Kidney capillary endothelial cell (primary cell): ENCODE measurements at places on chromosomes 2 and 18.

GRCh38 chr2:171004363-171004762 lies 75.3 kb downstream of the GORASP2 start:
- no peak for DNase-seq

DNA sequence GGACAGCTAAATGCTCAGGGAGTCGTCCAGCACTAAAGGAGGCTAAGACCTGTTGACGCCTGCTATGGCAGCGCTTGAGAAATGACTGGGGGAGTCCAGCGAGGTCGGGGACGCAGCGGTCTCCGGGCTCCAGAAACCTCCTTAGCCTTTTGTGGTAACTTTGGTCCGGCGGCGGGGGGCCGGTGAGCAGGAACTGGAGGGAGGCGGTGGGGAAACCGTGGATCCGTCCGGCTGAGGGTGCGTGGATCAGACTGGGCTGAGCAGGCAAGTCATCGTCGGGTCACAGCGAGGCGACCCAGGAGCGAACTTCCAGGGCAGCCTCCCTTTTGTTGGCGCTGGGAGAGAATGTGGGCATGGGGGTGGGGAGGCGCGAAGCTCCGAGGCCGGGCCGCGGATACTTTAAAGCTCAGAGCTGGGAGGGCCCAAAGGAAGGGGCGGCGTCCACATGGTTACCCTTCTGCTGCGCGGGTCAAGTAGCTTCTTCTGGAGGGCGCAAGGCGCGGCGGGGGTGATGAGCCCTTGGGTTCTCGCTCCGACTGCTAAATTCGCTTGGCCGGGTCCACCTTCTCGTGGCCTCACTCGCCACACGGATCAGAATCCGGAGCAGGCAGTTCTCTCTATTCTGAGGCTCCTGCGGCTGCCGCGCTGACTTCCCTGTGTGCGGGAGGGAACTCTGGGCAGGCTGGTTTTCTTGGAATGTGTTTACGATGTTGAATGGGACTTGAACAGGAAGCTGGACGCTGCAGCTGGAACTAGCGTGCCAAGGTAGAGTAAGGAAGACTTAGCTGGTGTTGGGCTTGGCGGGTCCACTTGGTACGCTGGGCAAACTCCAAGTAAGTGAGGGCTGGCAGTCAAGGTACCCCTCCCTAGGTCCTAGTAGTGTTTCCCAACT lies 920 bp downstream of the GULP1 start:
- peak; percentile 80 for DNase-seq

- DNase-seq, result no peak
Observed at GRCh38 chr18:79186649-79187048, 117.5 kb downstream of the ATP9B start.

DNA sequence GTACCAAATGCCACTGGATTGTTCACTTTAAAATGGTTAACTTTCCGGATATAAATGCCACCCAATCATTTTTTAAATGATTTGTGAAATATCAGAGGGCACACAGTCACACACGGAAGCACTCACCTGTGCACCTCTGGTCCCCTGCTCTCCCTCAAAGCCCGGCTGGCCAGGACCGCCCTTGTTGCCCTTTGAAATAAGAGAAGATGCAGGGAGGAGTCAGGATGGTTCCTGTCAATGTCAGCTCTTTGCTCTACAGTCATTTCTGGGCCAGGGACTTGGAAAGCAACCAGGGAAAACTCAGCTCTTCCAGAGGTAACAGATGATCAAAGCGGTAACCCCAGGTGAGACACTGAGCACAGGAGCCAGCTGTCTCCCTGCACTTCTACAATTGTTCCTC lies 60.7 kb downstream of the COL6A3 start:
- DNase-seq, result no peak

DNA sequence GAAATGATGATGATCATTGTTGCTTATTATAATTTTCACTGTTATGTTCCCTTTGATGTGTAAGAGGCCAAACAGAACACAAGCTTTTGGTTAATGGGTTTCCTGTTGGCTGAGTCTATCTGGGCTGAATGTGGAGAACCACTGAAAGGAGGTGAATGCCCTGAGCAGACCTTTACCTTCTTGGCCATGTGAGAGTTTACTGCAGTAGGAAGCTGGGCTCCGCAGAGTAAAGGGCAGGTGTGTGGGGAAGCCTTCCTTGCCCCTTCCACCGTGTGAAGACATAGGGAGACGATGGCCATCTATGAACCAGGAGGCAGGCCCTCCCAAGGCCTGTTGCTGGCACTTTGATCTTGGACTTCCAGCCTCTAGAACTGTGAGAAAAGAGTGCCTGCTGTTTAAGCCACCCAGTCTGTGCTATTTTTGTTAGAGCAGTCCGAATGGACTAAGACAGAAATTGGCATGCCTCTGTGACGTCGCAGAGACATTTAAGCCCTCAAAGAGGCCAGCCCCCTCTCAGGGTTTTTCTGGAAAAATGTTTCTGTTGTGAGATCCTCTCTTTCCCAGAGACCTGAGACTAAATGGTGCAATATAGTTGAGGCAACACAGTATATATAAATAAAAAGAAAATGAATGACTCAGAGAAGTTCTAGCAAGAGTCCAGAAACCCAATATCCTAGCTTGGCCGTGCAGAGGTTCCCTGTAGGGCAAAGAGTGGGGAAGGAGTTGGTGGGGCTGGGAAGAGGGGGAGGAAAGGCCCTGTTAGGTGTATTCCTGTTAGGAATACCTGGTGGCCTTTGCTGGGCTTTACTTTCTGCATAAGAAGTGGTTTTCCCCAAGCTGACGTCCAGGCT lies 121.9 kb upstream of the LGALSL start:
- no peak for DNase-seq
